ENCODE measurements at places on chromosomes 3 and 15.

DNA sequence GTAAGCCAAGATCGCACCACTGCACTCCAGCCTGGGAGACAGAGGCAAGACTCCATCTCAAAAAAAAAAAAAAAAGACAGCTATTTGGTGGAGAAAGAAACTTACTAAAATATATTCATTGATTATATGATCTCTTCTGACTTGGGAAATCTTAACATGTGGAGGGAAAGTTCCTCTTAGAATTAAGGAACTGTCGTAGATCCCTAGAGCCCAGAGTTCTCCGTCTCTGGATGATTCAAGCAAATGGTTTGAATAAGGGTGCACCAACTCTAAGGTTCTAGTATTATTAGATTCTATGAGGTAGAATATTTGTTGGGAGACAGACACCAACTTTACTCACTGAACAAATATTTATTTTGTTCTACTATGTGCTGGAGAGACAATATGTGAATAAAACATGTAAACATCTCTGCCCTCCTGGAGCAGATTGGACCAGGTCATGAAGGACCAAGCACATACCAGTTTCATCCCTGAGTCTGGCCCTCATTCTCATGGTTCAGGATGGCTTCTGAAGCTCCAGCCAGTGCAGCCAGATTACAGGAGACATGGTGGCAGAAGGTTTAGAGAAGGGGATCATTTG lies 129.7 kb downstream of the MITF start:
- DNase-seq, result no peak

- DNase-seq, result peak; percentile 1
Measured at GRCh38 chr15:75234191-75234810, 23.8 kb upstream of the GOLGA6C start.

GRCh38 chr3:64080616-64081234 lies 57.4 kb upstream of the PSMD6 start:
- DNase-seq, result no peak

DNA sequence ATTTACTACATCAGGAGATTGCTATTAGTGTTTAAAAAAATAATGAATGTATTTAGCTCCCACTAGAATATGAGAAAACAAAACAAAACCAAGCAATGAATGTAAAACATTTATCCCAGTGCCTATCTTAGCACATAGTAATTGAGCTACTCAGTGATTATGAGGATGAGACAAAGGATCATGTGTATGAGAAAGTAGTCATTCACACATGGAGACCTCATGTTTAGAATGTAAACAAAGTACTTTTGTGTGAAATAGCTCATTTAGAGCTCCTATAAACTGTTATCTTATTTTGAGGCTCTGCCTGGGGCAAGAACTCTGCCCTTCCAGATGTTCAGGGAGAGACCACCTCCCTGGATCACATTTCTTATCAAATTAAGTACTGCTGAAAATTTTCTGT lies 236.8 kb downstream of the LRRN1 start:
- DNase-seq, result no peak

DNA sequence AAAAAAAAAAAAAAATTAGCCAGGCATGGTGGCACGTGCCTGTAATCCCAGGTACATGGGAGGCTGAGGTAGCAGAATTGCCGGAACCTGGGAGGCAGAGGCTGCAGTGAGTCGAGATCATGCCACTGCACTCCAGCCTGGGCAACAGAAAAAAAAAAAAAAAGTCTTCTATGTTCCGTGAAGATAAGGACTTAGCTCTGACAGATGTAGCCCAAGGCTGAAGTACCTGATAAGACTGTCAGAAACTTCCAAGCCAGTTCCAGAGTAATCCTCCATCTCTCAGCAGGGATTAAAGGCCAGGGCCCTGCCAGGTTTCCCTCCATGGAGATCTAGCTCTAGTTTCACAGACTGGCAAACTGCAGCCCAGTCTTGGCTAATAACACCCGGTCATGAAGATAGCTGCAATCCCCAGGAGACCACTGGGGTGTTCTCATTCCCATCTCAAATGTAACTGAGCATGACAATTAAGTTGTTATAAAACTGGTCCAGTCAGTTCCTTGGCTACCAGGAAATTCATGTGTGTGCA lies 8.5 kb downstream of the CDCP1 start:
- DNase-seq, result no peak

DNA sequence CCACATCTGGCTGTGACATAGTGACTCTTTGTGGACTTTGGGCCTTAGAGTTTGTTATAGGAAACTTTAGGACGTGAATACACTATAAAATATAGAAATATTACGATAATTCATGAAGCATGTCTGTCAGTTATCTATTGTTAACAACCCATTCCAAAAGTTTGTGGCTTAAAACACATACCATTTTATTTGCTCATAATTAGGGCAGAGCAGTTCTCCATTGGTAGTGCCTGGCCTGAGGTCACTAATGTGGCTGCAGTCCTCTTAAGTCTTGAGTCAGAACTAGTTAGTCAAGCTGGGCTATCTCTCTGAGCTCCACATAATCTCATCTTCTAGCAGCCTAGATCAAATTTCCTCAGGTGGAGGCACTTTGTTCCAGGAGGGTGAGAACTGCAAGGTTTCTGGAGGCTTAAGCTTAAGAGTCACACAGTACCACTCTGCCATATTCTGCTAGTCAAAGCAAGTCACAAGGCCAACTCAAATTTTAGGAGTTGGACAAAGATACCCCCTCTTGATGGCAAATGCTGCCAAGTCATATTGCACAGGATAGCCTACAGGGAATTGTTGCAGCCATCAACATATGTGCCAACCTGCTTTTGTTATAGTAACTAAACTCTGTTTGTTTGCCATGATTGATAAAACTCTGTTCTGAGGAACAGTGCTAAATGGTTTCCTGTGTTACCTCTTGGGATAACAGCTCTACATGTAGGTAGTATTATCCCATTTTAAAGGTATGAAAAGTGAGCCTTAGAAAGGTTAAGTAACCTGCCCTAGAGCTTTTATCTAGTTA lies 8.7 kb downstream of the ATXN7 start:
- no peak for DNase-seq
